ENCODE measurements at places on chromosomes 5 and 9.

DNA sequence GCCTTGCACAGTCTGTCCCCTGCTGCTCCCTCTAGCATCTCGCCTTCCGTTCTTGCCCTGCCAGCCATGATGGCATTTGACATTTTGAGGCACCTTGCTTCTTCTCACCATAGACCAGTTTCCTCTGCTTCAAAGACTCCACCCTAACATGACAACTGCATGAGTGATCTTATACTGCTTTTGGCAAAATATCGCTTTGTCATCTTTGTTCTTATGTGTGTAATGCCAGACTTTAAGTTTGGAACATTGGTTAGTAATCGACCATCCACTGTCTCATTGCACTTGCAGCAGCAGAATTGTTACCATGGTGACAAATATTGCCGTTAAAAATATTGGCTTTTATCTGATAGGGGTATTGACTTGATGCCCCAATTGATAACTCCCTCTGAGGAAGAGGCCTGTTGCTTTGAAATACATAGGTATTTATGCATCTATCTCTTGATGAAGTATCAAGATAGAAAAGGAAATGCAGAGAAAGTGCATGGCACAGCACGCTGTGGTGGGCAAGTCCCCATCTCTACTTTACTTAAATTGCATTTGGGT lies 6.8 kb downstream of the GARIN3 start:
- DNase-seq = no peak

DNA sequence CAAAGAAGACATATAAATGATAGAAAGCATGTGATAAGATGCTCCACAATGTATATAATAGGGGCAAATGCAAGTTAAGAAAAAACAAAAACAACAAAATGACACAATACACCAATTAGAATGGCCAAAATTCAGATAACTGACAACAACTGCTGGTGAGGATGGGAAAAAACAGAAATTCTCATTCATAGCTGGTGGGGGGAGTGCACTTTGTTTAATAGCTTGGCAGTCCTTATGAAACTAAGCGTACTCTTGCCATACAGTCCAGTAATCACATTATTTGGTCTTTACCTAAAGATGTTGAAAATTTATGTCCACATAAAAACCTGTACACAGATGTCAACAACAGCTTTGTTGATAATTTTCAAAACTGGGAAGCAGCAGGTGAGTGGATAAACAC lies 791.1 kb upstream of the CDH10 start:
- DNase-seq = no peak

DNA sequence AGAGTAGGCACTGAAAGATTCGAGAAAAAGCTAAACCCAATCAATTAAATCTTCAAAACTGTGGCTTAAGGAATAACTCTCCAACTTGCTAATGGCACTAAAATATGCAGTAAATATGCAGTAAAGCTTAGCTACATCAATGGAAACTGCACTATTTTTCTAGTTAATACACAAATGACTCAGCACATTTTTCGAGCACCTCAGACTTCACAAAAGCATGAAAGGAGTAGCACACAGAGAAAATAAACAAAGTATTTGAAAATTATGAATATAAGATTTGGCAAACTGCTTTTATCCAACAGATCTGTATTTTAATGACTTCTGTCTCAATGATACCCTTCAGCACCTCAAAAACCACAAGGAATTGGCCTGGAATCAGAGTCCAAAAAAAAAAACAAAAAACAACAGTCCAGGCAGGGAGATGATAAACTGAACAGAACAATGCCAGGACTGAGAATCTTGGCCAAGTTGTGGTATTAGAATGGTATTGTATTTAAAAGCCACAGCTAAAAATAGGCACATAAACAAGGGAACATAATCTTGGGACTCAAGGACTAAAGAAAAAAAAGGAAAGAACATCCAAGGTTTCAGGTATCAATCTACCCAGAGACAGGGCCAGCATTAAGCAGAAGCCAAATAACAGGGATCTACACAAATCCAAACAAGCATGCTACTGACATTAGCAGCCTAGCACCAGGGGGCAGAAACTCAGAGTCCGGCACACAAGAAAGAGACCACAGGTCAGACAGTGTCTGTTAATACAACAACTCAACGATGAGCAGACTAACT lies 21.4 kb downstream of the TMEM245 start:
- peak; percentile 18 for DNase-seq

GRCh38 chr5:84724683-84725082 lies 340.0 kb upstream of the EDIL3 start:
- DNase-seq = no peak

GRCh38 chr5:154653764-154654485 lies 101.3 kb upstream of the LARP1 start:
- peak; percentile 27 for DNase-seq

DNA sequence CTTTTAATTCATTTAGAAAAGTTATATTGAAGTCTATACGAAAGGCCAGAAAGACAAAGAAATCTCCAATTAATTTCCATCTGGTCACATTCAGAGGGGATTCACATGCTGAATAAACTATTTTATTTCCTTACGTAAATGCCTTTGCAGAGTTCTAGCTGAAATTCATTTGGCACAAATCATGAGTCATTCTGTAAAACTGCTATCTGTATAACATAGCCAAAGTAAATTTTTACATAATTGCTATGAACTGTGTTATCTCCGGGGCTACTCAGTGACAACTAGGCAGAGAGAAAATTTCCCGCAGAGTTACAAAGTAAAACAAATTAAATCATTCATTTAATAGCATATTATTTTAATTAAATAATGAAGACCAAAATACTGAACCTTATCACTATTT lies 463.2 kb upstream of the ADAMTS16 start:
- no peak for DNase-seq

GRCh38 chr5:81995407-81995806 lies 23.6 kb downstream of the ATG10 start:
- no peak for DNase-seq

GRCh38 chr5:156330141-156330870 lies 3.3 kb downstream of the SGCD start:
- DNase-seq = no peak
